Osteoblast (primary cell): ENCODE measurements at places on chromosomes 7 and 10. TPM values are rescaled to one million over a fixed set of nuclear protein-coding genes. Genes with fewer than 3 reads are reported as not detected.

The SLC26A5 gene
- not detected in 2 replicates for total RNA-seq

The SFTPD gene
- total RNA-seq: 0.36 TPM in 1 of 2 replicates, not detected in the other

DNA sequence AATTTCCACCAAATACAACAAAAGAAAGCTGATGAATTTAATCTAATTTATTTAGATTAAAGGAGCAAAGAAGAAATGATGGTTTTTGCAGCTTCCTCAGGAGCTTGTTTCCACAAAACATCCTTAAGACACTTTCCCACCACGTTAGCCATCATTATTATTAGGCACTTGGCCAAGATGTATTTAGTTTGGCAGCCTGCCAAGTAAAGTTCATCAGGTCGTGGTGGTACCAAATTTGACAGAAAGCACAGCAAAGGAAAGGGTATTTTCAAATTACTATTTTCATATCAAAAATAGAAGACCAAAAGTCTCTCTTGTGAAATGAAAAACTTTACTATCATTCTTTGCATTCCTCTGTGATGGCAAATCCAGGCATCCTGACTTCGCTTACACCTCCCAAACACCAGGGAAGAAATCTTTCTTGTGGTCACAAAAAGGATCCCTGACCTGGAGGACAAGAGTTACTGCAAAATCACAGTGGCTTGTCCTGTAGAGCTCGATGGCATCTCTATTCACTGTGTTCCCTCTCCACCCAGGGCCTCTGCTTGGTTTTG, 123.1 kb upstream of the INHBA start:
- DNase-seq: no peak

DNA sequence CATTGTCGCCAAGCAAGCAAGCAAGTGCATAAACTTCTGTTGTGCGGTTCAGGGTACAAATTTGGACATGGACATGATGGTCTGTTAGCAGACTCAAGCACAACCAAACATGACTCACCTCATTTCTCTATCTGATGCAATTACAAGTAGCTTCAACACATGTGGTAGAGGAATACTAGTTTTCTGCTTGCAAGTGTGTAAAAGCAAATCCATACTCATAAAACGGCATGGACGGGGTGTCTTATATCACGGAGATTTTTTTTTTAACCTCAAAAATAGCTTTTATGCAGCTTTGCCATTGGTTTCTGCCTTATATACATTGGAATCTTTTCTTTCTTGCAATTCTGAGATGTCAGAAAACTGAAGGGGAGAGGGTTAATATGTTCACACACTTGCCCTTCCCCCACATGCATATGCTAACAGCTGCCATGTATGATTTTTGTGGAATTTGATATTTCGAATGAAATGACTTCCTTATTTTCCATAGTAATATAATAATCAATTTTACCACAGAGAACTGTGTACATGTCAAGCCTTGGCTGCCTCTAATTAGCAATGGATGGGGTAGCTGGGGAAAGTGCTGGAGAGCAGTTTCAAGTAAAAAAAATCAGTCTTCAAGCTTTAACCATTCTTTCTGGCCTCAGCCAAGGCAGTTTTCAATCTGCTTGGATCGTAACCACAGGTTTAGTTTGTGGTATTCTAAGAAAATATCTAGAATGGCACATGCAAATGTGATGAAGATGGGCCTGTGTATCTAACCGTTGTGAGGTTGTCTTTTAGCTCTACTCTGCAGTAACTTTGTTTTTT, 106.0 kb upstream of the PDCD4 start:
- no peak for DNase-seq

DNA sequence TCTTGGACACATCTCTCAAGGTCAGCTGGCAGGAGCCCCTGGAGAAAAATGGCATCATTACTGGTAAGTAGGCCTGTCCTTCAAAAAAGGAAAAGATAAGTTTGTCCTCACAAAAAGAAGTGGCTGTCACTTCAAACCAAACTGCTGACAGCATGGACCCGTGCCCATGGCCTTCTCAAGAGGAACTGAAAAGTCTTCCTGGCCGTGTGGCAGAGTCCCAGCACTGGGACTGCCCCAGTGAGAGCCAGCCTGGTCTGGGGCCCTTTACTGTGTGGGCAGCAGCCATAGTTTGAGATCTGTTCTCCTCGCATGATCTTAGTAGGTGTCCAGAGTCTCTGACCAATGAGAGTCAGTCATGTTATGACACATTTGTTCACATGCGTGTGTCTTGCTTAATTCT, 614.2 kb upstream of the FOXK1 start:
- DNase-seq: no peak
